ENCODE measurements at places on chromosomes 16 and 17.

DNA sequence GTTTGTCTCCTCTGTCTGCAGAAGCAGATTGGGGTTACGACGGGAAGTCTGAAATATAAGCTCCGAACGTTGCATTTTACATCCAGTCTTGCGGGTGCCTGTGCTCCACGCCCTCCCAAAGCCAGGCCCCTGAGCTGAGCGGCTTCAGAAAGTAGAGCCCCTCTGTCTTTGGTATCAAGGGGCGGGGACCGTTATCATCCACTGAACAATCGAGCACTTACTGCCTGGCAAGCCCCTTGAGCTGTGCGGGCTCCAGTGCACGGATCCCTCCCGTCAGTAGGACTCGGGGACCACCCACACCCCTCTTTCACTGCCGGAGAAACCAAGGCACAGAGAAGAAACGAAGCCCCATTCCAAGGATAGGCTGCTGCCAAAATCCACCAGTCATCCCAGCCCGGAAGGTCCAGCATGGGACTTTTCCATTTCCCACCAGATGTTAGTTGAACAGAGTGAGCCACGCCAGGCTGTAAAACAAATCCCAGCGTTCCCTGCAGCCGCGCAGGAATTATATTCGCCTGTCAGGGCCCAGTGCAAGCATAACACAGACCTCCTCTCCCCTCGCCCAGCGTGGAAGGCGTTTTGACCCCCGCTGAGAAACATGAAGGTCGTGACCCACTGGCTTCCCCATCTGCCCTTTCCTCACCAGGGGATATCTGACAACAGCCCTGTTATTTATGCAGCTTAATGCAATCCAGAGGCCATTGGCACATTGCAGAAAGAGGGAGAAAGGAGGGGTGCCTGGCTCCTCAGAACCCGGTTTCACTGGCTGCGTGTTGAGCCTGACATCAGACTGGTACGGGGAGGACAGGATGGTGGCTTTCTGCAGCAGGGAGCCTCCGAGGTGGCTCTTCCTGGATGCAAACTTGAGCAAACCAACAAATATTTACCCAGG, 212.2 kb upstream of the FOXF1 start:
- DNase-seq = no peak

DNA sequence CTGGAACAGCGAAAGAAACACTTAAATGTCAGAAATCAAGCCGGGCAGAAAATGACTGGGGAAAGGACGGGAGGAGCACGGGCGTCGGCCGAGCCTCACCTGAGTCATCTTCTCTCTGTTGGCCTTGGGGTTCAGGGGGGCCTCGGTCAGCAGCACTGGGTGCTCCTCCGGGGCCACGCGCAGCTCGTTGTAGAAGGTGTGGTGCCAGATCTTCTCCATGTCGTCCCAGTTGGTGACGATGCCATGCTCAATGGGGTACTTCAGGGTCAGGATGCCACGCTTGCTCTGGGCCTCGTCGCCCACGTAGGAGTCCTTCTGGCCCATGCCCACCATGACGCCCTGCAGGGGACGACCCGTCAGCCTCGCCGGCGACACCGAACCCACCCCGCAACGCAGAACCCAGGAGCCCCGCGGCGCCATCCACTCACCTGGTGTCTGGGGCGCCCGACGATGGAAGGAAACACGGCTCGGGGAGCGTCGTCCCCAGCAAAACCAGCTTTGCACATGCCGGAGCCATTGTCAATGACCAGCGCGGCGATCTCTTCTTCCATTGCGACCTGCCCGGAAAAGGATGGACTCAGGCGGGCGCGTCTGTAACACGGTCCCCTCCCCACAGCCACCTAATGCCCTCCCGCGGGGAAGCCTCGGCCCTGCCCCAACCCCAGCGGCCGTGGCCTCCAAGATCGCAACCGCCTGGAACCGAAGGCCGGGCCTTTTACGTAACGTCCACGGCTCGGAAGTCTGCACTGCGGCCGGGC, 616 bp downstream of the ACTG1 start:
- no peak for DNase-seq

GRCh38 chr16:20349615-20350014, 2.9 kb downstream of the UMOD start:
- no peak for DNase-seq

- peak; percentile 85 for DNase-seq
Measured at GRCh38 chr16:56964243-56965148, 2.7 kb downstream of the CETP start.

GRCh38 chr16:23863511-23864422, 28.0 kb downstream of the PRKCB start:
- no peak for DNase-seq

Measured in neuronal stem cell (in vitro differentiated cells).